ENCODE measurements at places on chromosomes 1 and 21.
A peak's percentile ranks its signal among the peaks of the same experiment; 100 is the strongest.

DNA sequence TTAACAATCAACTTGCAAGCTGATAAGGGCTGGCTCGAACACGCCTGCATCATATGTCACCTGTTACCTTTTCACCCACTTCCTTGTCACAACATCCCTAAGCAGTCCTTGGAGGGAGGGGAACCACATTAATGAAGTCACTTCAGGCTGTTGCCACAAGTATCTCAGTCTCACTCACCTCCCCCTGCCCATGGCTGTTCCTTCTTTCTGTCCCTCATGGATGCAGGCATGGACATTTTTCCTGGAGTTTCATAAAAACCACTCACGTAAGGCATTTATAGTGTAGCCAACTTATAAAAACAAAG is 76.8 kb upstream of the ANGPTL1 start:
- DNase-seq: no peak

DNA sequence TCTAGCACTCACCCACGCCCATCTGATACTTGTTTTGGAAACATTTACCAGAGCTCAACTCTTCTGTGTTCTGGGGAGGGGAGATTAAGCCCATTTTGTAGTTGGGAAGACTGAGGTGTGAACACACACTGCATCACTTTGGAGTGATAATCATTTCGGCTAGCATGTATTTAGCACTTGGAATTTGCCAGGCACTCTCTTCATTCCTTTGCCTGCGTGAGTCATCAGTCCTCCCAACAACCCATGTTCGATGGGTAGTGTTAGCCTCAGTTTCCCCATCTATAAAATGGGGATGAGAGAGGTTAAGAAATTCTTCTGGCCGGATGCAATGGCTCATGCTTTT is 182.8 kb upstream of the TMEM51 start:
- DNase-seq: no peak

GRCh38 chr1:87867626-87868025 is 538.9 kb downstream of the LMO4 start:
- DNase-seq: no peak

GRCh38 chr1:229264487-229264886 is 6.4 kb upstream of the RAB4A start:
- DNase-seq: no peak

DNA sequence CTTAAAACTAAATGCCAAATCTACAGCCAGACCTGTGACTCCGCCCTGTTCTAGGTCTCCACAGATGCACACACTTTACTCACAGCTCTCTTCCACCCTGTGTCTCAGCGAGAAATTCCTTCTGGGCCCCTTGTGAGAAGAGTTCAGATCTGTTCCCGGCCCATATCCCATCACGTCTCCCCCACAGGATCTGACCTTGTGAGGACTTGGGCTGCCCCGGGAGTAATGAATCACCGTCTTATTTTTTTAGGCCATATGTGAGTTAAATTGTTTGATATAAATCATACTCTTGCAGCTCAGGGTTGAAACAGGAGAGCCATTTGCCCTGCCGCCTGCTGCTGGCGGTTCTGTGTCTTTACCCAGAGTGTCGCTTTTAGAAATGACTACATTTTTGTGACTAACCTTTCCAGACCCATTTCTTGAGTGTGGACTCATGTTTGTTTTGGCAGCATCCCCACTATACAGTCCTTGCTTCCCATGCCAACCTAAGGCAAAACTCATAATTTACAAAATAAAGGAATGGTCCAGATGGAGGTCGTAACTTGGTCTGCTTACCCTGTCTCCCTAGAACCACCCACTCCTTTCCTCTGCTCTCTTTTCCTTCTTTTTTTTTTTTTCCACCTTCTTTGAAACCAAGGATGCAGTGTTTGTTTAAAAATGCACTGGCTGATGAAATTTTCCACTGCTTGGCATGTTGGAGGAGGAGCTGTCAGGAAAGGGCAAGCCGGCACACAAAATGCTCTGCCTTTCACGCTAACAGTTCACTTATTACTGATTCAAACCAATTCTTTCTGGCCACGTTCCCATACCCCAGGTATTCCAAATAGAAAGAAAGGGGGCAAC is 98.0 kb upstream of the C1orf105 start:
- no peak for DNase-seq

DNA sequence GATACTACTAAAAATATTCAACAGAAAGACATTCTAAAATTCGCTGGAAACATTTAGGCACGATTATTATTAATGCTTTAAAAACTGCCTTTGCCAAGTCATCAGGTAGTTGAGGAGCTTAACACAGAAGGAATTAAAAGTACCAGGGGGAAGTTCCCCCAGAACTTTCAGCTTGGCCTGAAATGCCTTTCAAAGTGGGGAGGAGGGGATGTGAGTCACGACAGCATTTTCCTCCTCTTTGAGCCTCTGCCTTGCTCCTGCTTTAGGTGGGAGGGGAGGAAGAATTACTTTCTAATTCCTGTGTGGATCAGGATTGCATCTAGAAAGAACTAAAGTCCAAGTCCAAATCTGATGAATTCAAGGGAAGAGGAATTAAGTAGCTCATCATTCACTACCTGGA is 183.7 kb downstream of the CLIC6 start:
- DNase-seq: no peak

DNA sequence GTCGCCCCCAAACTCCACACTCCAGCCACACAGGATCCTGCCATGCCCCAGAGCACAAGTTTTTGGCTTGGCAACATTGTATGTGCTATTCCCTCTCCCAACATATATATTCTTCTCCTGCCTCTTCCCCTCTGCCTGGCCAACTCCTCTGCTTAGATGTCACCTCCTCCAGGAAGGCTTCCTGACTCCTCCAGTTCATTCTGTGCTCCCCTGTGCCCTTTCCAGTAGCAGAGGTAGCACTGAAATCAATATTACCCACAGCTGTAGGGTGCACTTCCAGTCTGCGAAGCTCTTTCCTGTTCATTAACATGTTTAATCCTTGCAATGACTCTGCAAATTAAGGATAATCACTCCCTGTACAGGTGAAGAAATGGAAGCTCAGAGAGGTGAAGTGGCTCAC is 21.2 kb downstream of the ALDH4A1 start:
- no peak for DNase-seq

- no peak for DNase-seq
Observed at GRCh38 chr1:247797518-247797917, 26.4 kb downstream of the OR14A16 start.

- no peak for DNase-seq
Observed at GRCh38 chr1:201706109-201706508, 122.8 kb upstream of the IPO9 start.

- no peak for DNase-seq
Observed at GRCh38 chr1:222880587-222880986, 65.7 kb downstream of the DISP1 start.

DNA sequence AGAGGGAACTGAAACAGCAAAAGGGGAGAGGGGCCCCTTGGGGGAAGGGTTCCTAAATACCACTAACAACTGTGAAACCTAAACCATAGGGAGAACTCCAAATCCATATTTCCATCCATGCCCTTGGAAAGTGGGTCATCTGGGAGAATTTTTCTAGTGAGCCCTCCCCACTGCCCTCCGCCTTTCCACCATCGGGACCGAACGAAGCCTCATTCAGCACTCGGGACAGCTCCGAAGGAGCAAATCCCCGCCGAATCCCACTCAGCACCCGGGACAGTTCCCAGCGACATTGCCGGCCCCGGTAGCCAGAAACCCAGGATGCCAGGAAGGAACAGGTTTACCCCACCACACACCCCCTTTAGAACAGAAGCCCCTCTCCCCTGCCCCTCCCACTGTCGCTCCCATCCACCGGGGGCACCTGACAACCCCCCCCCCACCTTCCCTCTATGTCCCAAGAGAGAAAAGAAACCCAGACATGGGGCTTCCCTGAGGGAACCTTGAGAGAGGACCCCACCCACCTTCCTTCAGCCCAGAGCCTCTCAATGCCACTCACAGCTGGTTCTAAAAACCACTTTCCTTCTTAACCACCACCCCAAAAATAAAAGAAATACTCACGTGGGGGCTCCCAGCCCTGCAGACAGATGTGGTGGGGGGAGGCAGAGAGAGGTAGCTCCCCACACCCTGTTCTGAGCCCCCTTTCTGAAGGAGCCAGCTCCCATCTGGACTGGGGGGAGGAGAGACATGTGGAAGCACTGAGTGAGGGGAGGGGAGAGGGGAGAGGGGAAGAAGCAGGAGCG is 4.5 kb downstream of the DLGAP3 start:
- peak; percentile 23 for DNase-seq

DNA sequence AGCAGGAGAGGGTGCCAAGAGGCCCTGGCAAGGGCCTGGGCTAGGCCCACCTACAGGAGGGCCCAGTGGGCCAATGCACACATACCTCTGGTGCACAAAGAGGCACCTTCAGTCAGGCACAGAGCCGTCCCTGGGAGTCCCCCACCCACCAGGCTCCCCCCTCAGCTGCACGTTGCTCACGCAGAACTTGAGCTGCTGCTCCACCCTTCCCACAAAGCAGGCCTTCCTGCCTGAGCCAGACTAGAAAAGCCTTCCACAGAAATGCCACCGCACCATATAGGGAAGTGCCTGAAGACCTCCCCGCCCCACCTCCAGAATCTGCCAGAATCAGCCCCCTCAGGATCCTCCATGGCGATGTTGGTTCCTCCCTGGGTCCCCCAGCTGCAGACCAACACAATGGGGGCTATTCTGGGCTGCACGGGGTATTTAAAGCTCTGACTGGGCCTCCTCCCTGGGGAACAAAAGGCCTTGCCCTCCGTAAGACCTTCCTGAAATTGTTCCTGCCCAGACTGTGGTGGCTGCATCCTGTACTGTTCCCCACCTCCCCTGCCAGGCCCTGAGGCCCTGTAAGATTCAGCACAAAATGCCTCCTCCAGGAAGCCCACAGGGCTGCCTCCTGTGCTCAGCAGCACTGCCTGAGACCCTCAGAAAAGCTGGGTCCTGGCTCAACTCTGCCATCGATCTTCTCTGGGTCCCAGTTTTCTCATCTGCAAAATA is 27.2 kb downstream of the HSPG2 start:
- DNase-seq: no peak

DNA sequence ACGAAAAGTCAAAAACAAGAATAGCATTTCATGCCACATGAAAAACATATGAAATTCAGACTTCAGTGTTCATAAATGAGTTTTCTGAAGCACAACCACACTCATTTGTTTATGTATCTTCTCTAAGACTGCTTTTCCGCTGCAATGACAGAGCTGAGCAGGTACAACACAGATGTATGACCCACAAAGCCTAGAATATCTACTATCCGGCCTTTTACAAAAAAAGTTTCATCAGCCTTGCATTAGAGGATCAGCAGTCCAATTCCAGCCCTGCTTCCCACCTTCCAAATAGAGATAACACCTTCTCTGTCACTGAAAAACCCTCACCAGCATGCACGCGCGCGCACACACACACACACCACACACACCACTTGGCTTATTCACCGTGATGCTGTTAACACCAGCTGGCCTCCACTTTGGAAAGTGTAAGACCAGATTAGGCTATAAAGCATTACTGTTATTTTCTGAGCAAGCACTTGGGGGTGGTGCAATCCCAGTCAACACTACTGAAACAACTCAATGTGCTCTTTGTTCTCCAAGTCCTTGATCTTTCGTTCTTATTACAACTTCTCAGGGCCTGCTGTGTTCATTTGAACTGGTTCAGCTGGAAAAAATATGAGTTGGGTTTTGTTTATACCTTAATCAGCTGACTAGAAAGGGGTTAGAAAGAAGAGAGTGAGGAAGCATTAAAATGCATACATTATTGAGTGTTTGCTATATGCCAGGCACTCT is 90.0 kb downstream of the GLUL start:
- no peak for DNase-seq

- DNase-seq: no peak
Observed at GRCh38 chr1:27689423-27690173, 17.6 kb upstream of the IFI6 start.

GRCh38 chr1:186492531-186493291 is 31.8 kb upstream of the PDC start:
- DNase-seq: no peak

GRCh38 chr1:226449823-226450222 is 41.9 kb upstream of the PARP1 start:
- DNase-seq: no peak

- no peak for DNase-seq
Observed at GRCh38 chr1:17770983-17771382, 15.8 kb downstream of the ACTL8 start.

- DNase-seq: no peak
Observed at GRCh38 chr1:146010126-146010738, 11.3 kb downstream of the HJV start.

GRCh38 chr1:116950517-116951199 is 40.9 kb downstream of the PTGFRN start:
- DNase-seq: no peak

GRCh38 chr1:234629026-234629425 is 19.0 kb upstream of the IRF2BP2 start:
- no peak for DNase-seq

DNA sequence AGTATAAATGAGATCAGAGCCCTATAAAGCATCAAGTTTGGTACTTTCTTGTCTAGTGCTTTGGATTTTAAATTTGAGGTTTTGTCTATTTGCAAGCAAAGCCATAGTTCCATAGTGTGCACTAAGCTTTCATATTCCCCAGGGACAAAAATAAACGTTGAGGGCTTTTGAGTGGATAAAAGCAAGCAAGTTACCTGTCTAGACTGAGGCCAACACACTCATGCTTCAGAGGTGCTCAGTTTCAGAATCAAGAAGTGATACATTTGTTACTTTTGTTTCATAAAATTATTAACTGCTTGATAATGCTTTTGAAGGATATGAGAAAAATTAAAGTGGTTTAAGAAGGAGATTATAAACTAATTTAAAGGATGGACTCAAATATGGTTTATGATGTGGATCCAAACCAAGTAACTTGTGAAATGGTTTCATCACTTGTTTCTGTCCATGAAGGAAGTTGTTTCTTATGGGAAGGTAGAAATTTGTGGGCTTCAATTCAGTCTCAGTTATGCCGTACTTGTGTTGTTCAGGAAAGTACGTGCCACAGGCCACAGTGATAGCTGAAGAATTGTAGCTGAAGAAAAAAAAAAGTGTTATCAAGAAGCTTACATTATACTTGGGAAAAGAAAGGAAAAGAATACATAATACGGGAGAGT is 71.2 kb downstream of the CHRM3 start:
- no peak for DNase-seq

DNA sequence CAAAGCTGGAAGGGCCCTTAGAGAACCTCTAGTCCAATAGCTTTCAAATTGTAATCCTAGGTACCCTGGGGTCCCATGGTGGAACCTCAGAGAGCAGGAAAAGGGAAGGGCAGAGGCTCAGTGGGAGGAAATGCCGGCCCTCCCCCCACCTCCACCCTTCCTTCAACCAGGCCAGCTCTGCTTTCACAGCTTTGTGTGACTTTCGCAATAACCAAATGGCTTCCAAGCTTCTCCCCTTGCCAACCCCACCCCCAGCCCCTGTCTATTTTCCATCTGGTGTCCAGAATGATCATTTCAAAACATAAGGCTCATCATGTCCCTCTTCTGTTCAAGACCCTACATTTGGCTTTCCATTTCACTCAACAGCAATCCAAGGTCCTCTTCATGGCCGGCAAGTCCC is 74.4 kb downstream of the CD58 start:
- no peak for DNase-seq

GRCh38 chr1:94629259-94630181 is 88.0 kb upstream of the F3 start:
- no peak for DNase-seq

All from effector CD8-positive, alpha-beta T cell (primary cell).